Activated naive CD4-positive, alpha-beta T cell (primary cell): ENCODE measurements at places on chromosomes 13 and 19.

GRCh38 chr19:38009650-38010242 lies 102.7 kb downstream of the SIPA1L3 start:
- no peak for DNase-seq

DNA sequence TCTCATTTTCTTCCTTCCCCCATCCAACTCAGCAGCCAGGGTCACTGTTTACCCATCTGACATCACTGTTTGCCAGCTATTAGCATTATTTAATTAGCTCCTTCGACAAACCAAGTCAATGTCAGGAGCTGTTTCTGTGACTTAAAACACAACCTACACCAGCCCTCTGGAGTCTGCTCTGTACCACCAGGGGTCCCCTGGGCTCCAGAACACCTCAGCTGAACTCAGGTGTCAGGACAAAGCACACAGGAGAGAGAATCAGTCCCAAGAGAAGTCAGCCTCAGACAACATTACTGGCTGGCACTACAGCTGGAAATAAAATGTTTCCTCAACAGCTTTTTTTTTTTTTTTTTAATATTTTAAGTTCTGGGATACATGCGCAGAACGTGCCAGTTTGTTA lies 45.1 kb downstream of the DCLK1 start:
- DNase-seq, result no peak

DNA sequence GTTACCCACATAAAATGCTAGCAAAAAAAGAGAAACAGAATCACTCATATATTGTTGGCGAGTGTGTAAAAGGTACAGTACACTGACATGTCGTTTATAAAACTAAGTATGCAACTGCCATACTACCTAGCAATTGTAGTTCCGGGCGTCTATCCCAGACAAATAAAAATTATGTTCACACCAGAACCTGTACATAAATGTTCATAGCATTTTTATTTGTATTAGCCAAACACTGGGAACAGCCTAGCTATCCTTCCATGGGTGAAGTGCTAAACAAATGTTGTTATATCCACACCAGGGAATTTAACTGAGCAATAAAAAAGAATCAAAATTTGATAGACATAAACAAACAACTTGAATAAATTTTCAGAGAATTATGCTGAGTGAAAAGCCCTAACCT lies 28.9 kb upstream of the POSTN start:
- DNase-seq, result no peak

- DNase-seq, result no peak
Observed at GRCh38 chr13:20288561-20288960, 56.4 kb upstream of the GJB6 start.

GRCh38 chr19:55311797-55312196 lies 13.3 kb downstream of the TMEM150B start:
- DNase-seq, result no peak

DNA sequence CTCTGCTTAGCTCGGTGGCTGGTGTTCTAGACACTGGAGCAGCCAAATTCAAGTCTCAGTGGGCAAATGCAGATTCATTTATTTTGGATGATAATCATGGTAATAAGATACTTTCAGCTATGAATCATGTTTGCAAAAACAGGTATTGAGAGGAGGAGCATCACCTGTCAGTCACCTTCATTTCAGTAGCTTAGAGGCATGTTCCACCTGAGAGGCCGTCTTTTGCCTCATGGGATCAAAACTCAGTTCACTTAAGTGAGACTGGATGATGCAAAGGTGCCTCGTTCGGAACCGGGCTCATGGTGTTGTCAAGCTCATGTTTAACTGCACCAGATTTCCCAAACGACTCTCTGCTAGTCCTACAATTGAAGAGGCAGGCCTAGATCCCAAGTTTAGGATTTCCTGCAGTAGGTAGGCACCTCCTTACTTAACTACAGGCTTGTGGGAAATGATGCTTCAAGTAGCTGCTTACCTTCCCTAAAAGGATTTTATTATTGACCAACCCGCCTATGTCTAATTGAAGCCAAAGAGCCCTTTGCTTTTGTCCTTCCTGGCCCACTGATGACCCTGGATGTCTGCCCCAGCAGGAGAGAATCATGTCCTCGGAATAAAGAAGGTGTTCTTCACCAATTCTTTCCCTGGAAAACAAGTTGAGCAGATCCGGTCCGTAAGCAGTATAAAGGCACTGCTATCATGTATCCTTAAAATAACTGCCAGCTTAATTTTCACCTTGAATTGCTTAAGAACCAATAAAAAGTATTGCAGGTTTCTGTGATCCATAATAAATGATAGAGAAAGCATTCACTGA lies 60.0 kb downstream of the ZAR1L start:
- no peak for DNase-seq

- DNase-seq, result no peak
Observed at GRCh38 chr19:10116085-10116865, 3.4 kb downstream of the EIF3G start.
